ENCODE measurements at places on chromosomes 7 and 10.

DNA sequence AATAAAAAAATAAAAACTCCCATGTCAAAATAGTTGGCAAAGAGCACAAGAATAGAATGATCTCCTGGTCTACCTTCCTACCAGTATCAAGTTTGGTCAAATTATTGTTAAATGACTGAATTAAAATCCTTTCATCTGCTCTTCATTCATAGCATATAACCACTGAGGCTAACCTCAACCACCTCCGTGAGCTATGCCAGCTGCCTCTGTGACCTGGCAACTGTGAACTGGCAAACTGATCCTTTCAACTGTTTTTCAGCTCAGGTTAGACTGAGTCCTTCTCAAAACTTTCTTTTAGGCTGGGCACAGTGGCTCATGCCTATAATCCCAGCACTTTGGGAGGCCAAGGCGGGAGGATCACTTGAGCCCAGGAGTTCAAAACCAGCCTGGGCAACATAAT, 36.1 kb downstream of the NUDCD3 start:
- no peak for DNase-seq

DNA sequence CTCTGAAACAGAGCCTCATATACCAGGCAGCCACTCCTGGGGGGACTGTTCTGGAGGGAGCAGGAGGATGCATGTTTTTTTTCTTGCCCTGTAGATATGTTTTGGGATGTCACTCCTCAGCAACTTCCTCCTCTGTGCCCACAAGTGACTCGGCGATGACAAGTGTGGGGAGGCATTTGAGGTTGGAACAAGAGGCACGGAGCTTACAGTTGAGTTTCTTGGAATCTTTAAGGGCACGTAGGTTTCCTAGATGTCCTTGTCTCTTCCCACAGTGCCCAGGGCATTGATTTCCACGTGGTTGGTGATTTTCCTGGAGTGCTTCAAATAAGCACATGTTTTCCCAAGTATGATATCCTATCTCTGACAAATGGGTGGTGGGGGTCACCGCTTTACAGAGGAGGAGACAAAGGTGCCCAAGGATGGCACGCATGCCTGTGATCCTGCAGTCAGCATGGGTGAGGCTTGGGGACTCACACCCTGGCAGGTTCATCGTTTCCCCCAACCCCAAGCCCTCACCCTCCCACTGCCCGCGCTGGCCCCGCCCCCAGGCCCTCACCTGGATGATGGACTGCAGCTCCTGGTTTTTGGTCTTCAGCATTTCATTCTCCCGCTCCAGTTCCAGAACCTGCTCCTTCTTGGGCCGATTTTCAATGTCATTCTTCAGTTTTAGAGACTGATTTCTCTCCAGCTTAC, 95.2 kb upstream of the GNA12 start:
- peak; percentile 19 for DNase-seq

DNA sequence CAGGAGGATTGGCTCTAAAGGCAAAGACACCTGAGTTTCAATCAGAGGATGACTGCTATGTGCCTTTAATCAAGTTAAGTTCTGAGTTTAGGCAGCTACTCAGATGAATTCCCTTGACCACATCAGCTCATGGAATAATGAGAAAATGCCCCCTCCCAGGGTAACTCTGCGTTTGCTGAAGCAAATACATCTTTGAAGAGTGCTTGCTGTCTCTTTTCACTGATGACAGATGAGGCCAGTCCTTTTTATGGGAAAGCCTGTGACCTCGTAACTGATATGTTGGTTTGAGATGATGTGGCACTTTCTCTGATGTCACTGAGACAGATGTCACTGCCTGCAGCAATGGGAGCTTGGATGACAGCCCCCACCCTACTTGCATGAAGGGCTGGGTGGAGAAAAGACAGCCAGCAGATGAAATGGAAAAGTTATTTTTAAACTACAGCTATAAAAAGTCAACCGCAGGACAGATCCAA, 43.7 kb upstream of the DGKI start:
- no peak for DNase-seq

- no peak for DNase-seq
These were observed 71.2 kb downstream of the TRRAP start for GRCh38 chr7:98949336-98950044.

GRCh38 chr10:132412316-132413192, 15.6 kb downstream of the PWWP2B start:
- no peak for DNase-seq

DNA sequence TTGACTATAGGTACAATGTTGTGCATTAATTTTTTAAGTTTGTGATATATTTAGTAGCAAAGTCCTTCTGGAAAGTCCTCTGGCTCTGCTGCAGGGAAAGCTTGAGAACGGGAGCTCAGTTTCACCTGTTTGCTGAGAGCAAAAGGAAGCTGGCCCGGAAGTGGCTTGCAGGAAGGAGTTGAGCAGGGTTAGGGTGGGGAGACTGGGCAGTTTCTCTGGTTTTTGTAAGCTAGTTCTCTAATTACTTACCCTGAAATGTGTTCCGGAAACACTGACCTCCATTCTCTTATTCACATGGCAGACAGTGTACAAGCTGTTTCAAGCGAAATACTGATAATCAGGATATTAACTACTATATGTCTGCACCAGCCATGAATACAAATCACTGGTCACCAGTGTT, 22.3 kb downstream of the MAP3K8 start:
- DNase-seq = no peak

GRCh38 chr10:88065383-88066049, 202.1 kb downstream of the PTEN start:
- DNase-seq = no peak

DNA sequence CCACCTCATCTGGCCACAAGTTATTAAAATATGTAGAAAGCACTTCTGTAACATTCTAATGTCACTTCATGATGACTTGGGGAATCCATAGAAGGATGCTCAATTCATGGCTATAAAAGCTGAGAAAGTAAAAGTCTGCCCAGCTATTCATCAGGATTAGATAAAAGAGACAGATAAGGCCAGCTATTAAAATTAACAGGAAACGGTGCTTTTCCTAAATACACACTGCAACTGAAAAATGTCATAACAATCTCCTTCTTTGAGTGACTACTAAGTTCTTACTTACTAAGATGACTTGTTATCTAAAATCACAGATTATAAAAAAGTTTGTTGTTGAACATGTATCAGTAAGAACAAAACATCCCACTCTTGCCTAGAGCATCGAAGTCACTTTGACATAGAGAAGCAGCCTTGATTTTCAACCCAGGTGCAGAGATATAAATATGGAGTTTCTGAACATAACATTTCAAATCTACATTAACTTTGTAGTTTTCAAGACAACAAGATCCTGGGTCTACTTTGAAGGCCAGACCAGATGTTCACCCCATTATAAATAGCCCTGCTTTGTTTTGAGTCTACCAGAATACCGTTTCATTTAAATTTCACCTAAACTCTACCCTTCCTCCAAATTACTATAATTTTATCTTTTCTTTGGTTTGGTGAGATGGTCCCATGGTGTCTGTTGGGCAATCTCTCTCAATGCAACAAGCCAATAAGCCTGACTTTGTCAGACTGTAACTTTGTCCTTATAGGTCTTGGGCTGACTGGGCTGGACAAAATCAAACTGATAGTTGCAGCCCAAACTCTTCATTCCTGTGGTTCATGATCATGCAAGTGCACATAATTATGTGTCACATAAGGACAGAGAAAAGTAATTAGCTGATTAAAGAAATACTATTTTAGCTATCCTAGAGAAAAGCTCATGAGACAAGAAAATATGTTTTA, 24.0 kb downstream of the HYCC1 start:
- no peak for DNase-seq

GRCh38 chr7:73436031-73436929, 2.7 kb downstream of the FZD9 start:
- peak; percentile 67 for DNase-seq

- DNase-seq = no peak
These were observed 62.0 kb downstream of the ADK start for GRCh38 chr10:74213019-74213418.

GRCh38 chr7:127754457-127754856, 102.5 kb downstream of the SND1 start:
- DNase-seq = no peak

DNA sequence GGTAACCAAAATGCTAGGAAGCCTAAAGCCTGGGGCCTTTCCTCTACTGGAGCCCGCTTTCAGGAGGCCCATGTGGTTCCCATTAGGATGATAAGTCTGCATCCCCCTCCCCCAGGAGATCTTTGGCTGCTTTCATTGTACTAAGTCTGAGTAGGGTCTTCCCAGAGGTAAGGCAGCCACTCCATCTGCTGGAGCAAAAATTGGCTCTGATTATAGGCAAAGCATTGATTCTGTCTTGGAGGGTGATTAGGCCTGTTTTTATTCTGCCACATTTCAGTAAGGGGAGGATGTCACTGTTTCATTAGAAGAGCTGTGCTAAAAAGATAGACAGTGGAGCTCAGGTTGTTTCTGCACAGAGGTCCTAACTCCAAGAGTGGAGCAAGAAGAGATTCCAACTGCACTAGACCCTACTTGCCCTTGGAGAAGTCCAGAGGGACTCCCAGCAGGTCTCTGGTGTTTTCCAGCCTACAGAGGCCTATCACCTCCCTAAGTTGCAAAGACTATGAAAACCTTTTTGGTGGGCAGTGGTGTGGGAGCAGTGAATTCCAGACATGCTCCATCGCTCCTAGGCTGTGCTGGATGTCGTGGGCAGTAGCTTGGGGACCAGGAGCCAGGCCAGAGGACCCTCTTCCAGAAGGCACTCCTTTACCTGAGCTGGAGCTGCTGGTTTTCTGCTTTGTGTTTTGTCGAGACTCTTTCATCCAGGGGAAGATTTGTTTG, 7.1 kb upstream of the HOXA2 start:
- DNase-seq = no peak

- DNase-seq = no peak
These were observed 8.6 kb downstream of the WNT16 start for GRCh38 chr7:121337398-121337797.

GRCh38 chr7:134731616-134732015, 47.8 kb upstream of the CALD1 start:
- no peak for DNase-seq

GRCh38 chr10:70198696-70199466, 28.6 kb upstream of the SAR1A start:
- DNase-seq = no peak

DNA sequence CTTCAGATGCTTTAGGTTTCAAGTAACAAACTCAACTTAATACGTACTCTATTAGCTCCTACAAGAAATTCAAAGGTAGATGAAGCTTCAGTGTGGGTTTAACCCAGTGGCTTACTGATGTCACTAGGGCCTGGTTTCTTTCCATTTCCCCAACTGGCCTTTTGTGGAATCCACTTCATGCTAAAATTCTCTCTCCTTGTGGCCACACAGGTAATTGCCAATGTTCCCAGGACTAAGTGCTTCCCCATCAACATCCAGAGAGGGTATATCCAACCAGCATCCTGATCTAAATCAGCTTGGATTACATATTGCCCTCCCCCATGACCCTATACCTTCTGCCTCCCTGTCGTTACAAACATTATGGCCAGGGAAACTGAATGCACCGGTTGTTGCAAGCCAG, 10.7 kb downstream of the FBXL13 start:
- no peak for DNase-seq

DNA sequence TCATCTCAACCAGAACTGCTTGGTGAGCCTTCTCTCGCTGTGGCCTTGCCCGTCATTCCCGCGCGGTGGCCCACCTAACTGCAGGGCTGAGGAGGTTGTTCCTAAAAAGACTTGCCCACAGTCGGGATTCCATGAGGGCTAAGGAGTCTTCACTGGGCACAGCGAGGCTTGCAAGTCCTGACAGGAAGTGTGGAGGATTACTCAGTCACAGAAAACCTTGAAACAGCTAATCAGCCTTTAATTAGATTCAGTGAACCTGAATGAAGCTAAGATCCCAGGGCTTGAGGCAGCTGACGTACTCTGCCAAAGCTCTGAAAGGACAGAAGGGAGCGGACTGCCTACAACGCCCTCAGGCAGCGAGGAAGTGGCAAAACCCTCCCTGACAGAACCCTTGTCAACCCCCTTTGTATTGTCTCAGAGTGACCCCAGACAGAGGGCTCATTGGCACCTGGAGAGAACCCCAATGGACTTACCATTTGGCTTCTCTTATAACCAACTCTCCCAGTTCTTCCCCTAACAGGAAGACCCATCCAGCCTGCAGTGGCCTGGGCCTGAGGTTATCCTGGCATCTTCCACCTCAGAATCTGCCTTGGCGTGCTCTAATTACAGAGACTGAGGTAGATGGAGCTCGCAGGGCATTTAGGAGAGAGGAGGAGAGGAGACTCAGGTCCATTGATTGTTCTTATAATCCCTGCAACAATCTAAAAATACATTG, 2.5 kb upstream of the LAMB4 start:
- DNase-seq = no peak

DNA sequence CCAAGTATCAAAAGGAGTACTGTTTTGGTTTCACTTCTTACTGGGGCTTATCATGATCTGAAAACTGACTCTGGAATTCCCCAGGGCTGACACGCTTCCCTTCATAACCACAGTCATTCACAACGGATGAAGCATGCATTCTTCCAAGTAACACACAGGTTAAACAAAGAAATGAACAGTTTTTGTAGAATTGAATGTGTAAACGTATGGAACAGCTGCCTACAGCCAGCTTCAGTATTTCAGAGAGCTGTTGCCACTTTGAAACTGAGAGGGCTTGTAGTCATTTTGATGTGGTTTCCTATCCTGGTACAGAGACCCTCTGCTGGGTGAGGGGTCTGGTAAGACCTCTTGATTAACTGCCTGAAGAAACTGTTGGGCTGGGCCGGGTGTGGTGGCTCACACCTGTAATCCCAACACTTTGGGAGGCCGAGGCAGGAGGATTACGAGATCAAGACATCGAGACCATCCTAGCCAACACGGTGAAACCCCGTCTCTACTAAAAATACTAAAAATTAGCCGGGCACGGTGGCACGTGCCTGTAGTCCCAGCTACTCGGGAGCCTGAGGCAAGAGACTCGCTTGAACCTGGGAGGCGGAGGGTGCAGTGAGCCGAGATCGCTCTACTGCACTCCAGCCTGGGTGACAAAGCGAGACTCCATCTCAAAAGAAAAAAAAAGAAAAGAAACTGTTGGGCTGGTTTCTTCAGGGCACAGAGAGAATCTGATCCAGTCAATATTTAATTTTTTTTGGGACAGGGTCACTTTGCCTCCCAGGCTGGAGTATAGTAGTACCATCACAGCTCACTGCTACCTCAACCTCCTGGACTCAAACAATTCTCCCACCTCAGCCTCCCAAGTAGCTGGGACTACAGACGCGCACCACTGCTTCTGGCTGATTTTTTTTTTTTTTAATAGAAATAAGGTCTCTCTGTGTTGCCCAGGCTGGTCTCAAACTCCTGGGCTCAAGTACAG, 4.7 kb downstream of the NFE2L3 start:
- DNase-seq = peak; percentile 97

DNA sequence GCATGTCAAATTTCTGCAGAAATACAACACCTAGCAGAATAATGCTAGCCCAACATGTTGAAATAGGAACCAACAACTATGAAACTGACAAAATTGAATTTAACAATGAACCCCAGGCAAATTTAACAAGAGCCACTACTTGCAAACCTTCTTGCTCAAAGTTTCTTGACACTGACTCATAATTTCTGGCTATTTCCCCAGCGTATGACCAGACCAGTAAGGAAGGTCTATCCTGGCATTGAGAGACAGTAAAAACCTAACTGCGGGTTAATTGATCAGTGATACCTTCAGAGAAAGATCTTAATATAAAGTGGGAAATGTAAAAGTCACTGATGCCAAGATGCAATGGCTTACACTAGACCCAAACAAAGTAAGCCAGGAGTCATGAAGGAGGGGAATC, 510.1 kb downstream of the ARL4A start:
- peak; percentile 13 for DNase-seq
